ENCODE measurements at places on chromosomes 5 and 9.

DNA sequence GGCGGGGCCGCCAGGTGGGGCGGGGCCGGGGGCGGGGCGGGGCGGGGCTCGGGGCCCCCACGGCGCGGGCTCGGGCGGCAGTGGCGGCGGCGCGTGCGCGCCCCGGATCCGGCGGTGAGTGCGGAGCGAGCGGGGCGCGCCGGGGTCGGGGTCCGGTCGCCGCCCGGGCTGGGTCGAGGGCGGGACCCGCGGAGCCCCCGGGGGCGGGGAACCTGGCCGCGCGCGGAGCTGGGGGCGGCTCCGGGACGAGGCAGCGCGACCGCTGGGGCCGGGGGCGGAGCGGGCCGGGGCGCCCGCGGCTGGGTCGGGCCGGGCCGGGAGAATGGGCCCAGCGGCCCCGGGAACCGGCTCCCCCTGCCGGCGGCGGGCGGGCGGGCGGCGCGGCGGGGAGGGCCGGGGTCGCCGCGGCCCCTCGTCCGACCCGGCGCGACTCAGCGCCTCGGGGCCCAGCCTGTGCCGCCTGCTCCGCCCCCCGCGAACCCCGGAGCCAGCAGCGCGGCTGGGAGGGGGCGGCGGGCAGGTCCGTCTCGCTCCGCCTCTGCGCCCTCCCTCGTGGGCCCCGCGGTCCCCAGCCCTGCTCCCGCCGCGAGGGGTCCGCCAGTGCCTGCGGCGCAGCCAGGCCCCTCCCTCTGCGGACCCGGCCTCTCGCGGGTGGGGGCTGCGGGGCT lies 3.1 kb downstream of the EGFL7 start:
- DNase-seq = no peak

DNA sequence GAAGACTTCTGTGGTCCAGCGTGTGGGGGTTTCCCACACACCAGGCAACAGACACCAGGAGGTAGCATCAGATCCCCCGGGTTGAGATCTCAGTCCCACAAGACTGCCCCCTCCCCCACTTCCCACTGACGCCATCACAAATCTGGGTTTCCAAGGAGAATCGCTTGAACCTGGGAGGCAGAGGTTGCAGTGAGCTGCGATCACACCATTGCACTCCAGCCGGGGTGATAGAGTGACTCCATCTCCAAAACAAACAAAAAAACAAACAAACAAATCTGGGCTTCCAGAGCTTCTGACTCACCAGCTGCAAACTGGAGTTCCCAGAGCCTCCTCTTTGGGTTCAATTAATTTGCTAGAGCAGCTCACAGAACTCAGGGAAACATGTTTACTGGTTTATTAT lies 4.7 kb upstream of the GBGT1 start:
- no peak for DNase-seq

DNA sequence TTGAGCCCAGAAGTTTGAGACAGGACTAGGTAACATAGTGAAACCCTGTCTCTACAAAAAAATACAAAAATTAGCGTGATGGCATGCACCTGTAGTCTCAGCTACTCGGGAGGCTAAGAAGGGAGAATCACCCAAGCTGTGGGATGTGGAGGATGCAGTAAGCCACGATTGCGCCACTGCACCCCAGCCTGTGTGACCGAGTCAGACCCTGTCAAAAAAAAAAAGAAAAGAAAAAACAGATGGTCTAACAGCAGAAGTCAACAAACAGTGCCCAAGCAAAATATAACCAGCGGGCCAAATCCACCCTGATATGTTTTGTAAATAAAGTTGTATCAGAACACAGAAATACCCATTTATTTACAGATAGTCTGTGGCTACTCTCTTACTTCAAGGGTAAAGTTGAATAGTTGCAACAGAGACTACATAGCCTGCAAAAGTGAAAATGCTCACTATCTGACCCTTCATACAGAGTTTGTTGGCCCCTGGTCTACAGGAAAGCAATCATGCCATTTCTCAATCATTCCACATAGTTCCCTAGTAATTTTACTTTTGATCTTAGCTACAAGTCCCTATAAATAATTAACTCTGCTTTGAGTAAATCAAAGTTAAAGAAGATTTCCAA lies 383.7 kb downstream of the TLE1 start:
- no peak for DNase-seq

GRCh38 chr5:1477341-1477740 lies 32.1 kb upstream of the SLC6A3 start:
- DNase-seq = no peak

- DNase-seq = no peak
These were observed 98.1 kb downstream of the PAX5 start for GRCh38 chr9:36935768-36936497.

DNA sequence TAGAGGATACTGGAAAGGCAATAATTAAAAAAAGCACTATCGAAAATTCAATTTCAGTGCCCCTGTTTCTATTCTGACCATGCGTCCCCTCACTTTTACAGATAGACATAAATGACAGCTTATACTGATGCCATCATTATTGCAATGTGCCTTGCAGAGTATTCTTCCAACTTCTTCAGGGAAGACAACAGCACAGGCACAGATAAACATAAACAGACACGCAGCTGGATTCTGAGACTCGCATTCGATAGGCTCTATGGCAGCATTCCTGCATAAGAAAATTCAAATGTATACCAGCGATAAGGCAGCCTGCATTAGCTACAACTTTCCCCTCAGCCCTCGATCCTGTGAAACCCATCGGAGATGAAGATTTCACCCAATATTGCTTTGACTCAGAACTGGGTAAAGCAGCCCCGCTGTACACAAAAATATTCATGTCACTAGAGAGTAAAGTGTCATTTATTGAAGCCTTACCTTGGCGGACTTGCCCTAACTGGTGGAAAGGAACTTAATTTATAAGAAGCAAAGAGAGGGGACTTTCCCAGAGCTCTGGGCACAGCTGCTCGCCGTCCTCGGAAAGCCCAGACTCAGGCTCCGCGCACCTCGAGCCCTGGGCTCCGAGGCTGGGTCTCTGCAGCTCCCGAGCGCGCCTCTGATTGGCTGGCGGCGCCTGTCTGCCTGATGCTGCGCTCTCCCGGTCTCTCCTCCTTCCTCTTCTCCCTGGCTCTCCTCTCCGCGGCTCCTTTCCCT lies at the start of gene CDH18:
CDH18 (minus strand) TSS at position 589 of the 750 bp plus-strand sequence. CDS start 149,214 bp downstream, outside the sequence.
- peak; percentile 39 for DNase-seq

Data from fibroblast of skin of left biceps (primary cell).